ENCODE measurements at places on chromosomes 16 and 17.

DNA sequence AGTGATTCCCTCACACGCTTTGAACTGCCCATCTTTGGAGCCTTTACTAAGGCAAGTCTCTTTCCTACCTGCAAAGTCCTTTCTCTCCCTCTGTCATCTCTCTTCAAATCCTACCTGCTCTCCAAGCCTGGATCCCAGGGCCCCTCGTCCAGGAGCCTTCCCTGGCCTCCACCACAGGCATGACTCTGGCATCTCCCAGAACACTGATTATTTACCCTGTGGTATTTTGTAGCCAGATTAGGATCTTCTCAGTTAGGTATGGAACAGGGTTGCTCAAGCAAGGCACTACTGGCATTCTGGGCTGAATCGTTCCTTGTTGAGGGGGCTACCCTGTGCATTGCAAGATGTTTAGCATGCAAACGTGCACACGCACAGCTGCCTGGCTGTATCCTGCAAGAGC is 31.9 kb upstream of the POLR3E start:
- DNase-seq, result no peak

DNA sequence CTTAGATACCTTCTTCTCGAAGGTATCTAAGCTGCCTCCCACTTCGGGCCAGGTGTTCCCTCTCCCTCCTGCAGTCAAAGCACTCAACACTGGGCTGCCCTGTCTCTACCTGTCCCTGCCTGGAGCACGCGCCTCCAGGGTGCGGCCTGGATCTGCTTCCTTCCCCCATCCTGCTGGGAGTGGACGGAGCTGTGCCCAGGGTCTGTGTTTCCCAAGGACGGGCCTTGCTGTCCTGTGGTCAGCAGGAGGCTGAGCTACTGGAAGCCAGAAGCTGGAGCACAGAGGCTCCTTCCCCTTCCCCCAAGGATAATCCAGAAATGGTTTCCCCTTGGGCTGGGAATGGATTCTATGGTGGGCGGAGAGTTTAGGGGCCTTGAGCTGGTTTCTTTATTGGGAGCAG is 16.7 kb downstream of the LLGL2 start:
- no peak for DNase-seq

- DNase-seq, result no peak
Measured at GRCh38 chr16:75558846-75559401, 2.9 kb upstream of the TMEM231 start.

GRCh38 chr16:23248261-23249194 is 53.6 kb upstream of the SCNN1B start:
- no peak for DNase-seq

DNA sequence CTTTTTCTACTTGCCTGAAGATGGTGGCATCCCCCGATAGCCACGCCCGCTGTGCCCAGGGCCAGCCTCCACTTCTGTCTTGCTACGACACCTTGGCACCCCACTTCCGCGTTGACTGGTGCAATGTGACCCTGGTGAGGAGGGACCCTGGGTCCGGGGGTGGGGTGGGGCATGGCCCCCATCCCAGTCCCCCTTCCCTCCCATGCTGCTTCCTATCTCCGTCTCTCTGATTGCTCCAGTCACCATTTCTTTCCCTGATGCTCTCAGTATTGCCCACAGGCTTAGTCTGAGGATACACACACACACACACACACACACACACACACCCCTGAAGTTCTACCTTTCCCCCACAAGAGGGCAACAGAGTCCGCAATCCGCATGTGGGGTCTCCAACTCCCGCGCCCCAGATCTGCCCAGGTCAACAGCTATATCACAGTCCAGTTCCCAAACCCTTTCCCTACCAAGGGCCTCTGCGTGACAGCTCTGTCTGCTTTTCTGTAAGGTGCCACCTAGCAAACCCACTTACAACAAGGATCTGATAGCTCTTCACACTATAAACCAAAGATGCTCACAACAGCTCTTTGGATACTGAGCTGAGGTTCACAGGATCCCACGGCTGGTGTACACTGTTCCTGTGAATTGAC is 3.4 kb downstream of the SGCA start:
- peak; percentile 34 for DNase-seq

GRCh38 chr16:81136390-81137335 is 40.5 kb upstream of the GCSH start:
- peak; percentile 24 for DNase-seq

- DNase-seq, result no peak
Measured at GRCh38 chr17:11454096-11454495, 144.2 kb upstream of the DNAH9 start.

Data from nucleus accumbens (tissue), 56 donors.